ENCODE measurements at places on chromosomes 3 and 15.

DNA sequence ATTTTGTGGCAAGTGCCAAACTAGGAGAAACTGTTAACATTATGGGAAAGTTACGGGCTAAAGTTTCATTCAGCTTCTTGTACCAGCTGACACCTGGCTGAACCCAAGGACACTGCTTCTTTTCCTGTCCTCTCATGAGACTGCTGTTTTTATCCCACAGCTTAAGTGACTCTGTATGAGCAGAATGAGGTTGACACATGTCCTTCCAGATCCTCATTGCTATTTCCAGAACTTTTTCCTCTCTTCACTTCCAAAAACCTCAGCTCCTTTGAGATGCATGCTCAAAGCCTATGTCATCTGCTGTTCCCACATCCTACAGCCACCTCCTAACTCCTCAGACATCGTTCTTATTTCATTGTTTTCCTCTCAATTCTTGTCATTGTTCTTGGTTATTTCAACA, 183.6 kb downstream of the DCLK3 start:
- DNase-seq, result no peak

GRCh38 chr15:78362716-78363380, 22.7 kb downstream of the CRABP1 start:
- no peak for DNase-seq

- no peak for DNase-seq
Measured at GRCh38 chr3:171256445-171257250, 203.6 kb downstream of the TNIK start.

DNA sequence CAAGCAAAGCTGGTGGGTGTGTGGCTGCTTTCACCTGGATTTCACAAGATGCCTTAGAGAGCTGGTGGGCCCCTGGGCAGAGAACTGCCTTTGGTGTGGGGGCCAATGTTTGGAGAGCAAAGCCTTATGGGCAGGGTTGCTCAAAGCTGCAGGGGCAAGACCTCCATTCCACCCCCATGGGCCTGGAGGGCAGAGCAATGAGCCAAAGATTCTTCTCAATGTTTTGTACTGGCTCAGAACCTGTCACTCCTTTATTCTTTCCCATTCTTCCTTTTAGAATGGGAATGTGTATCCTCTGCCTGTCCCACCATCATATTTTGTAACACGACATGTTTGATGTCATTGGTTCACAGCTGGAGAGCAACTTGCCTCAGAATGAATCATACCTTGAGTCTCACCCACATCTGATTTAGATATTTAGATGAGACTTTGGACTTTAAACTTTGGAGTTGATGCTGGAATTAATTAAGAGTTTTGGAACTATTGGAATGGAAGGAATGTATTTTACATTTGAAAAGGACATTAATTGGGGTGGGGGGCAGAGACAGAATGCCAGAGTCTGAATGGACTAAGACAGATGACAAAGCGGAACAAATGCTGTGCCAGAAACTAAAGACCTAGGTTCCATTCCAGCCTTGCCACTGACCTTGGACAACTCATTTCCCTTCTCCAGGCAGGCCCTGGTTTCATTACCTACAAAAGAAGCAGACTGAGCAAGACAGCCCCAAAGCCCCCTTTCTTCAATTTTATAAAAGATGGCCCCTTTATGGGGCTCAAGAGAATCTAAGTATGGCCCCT, 72.9 kb downstream of the DAPK2 start:
- peak; percentile 32 for DNase-seq

DNA sequence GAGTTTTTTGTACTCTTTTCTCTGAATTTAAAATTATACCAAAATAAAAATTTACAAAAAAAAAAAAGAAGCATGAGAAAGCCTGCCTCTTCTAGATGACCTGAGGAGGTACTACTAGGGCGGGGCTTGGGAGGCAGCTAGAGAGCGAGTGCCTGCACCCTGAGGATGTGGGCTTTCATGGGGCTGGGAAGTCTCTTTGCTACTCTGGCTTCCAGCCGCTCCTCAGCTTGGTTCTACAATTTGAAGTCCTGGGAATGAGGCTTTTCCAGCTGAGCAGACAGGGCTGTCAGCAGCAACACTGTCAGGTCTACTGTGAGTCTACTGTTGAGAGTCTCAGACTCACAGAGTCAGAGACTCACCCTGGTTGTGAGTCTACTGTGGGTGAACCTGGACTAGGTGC, 8.2 kb upstream of the PSTPIP1 start:
- DNase-seq, result no peak

- no peak for DNase-seq
Measured at GRCh38 chr3:124413989-124414598, 316.2 kb upstream of the UMPS start.

- no peak for DNase-seq
Measured at GRCh38 chr3:33273628-33274027, 3.6 kb upstream of the FBXL2 start.

GRCh38 chr15:79595306-79595705, 163.2 kb downstream of the MINAR1 start:
- DNase-seq, result no peak

Measured in islet precursor cell (in vitro differentiated cells).